ENCODE measurements at places on chromosomes 13 and 19.

GRCh38 chr19:43534816-43535761 is 2.1 kb downstream of the ZNF575 start:
- no peak for DNase-seq

DNA sequence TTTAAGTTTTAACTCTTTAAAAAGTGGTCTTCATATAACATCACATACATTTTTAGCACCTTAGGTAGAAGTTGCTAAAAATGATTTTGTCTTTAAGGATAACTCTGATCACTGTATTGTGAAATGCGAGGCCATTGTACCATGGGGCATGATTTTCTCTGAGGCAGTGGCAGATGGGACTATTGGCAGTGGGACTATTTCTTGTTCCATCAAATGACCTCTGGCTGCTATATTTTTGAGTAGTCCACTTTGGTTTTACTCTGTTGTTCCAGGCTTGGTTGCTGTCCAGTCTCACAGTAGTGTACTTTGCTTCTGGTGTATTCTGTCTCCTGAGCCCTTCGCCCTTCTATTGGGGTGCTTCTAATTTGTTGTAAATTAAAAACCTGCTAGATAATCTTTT is 156.5 kb downstream of the ATP8A2 start:
- DNase-seq = no peak

GRCh38 chr19:42394751-42395150 is 4.7 kb upstream of the CNFN start:
- peak; percentile 4 for DNase-seq

DNA sequence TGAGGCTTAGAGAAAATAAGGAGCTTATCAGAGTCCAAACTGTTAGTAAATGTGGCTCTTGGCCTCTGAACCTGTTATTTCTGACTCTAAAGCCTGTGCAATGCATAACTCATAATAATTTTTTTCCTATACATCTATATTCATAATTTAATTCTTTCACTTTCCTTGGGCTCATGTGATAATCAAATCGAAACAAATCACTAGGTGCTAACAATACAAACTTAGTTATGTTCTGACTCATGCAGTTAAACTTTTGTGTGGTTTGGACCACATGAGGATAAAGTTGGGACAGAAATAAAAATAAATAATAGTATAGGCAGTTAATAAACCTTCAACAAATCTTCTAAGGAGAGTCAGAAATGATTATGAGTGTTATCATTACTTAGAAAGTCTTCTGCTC is 1629.0 kb downstream of the OLFM4 start:
- DNase-seq = no peak

DNA sequence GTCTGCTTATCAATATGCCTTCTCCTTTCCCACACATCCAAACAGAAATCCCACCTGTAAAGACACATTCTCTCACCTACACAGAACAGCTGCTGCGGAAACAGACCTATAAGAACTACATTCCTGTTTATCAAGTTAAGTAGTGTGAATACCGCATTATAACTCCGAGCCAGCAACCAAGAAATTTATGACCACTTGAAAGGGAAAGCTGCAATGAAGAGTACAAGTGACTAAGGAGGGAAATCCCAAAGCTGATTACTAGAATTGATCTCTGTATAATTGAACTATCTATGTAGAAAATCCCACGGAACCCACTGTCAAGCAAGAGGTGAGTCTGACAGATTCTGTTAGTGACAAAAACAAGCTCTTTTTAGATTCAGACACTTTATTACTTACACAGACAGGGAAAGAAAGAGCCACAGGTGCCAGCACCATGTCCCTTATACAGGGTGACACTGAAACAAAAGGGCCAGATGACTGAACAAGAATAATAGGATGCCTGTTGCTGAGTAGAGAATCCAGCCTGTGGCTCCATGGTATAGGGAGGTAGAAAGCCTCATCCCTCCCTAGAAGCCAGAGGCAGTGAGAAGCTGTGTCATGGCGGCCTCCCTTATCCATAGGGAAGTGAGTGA is 1.6 kb upstream of the IGFL4 start:
- no peak for DNase-seq

- DNase-seq = peak; percentile 75
Observed at GRCh38 chr19:11496391-11497163, 9.1 kb downstream of the ZNF653 start.

DNA sequence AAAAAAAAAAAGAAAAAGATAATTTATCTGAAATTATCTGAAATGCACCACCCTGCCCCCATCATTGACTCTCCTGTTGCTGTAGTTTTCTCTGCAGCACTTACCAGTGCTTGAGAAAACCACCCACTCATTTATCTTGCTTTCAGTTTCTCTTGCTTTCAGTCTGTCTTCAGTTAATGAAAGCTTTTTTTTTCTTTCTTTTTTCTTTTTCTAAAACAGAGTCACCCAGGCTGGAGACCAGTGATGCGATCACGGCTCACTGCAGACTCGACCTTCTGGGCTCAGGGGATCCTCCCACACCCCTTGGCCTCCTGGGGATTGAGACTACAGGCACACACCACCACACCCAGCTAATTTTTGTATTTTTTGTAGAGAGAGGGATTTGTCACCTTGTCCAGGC is 4.3 kb upstream of the ACP5 start:
- no peak for DNase-seq

- DNase-seq = no peak
Observed at GRCh38 chr19:45280471-45280961, 29.4 kb downstream of the MARK4 start.

DNA sequence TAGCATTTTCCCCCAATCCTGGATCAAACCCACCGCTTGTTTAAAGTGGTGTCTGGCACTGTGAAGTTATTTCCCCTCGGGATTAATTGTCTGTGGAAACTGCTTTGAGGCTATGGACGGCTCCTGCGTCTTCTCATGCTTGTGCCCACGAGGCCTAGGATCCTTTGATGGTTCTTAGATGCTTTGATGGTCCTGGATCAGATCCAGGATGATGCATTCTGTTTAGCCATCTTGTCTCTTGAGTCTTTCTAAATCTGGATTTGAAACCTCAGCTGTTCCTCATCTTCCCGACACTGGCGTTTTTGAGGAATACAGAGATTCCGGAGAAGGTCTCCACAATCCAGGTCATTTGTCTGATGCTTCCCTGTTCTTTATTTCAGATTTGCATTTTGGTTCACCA is 36.1 kb upstream of the USP29 start:
- no peak for DNase-seq

GRCh38 chr19:45342911-45343310 is 2.4 kb downstream of the KLC3 start:
- DNase-seq = no peak

- no peak for DNase-seq
Observed at GRCh38 chr13:93151277-93151676, 75.3 kb upstream of the GPC6 start.

- no peak for DNase-seq
Observed at GRCh38 chr19:15631817-15632216, 8.9 kb upstream of the CYP4F3 start.

DNA sequence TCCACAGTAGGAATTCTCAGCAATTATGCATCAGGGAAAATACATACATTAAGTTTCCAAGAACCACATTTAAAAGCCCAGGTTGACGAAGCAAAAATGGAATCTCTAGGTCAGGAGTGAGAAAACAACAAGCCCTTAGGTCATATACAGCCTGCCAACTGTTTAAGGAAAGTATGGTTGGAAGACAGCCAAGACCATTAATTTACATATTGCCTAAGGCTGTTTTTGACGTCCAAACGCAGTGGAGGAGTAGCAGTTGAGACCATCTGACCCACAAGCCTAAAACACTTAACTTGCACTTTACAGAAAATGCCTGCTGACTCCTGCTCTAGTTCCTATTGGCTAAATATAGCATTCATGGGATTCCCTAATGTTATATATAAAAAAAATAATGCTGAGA is 299.0 kb downstream of the ITGBL1 start:
- DNase-seq = no peak

GRCh38 chr13:99463646-99464397 is 37.5 kb upstream of the TM9SF2 start:
- DNase-seq = no peak

DNA sequence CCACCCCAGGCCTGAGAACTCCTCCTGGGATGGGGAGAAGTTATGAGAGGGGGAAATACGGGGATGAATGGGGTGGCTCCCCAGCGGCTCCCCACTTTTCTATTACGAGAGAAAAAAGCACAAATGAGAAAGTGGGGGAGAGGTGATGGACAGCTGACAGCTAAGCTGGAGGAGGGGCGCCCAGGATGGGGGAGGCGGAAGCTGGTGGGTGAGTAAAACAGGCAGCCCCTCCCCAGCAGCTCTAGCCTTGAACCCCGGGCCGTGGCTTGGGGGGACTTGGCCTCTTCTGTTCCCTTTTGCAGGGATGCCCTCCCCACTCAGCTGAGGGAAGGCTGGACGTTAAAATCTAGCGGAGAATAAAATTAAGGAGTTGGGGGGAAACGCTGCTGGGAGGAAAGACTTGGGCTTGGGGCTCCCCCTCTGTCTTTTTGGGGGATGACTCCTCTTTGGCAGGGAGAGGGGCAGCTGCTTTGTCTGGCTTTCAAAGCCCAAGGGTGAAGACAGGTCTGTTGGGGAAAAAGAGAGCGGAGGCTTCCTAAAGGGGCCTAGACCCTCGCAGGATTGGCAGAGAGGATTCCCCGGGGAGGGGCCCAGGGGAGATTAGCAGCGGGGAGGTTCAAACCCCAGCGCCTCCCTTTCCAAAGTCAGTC is 1.4 kb upstream of the SAMD1 start:
- no peak for DNase-seq

GRCh38 chr19:48400018-48400742 is 6.7 kb downstream of the GRIN2D start:
- peak; percentile 59 for DNase-seq

DNA sequence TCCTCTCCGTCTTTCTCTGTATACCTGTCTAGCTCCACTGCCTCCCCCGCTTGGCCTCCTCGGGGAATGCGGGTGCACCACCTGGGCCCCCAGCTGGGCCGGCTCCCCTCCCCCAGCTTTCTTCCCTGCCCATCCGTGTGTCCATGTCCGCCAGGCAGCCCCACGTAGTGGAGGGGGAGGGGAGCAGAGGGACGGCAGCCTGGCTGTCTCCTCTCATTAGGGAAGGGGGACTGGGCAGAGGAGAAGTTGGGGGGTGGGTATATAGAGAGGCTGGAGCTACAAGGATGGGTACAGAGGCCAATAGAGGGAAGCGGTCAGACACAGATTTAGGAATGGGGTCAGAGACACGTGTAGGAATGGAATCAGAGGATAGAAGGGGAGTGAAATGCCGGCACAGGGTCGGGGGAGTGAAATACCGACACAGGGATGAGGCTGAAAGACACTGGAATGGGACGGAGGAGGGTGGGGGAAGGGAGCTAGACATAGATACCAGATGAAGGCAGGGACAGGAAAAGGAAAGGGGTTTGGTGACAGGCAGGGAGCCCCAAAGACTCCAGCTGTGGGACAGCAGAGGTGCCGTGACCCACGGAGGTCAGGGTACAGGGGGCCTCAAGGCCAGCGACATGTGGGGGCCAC is 2.8 kb downstream of the NECTIN2 start:
- no peak for DNase-seq
